ENCODE measurements at places on chromosomes 1 and 21.

GRCh38 chr1:167681451-167682098, 40.2 kb upstream of the MPZL1 start:
- no peak for DNase-seq

- DNase-seq, result no peak
Observed at GRCh38 chr1:55833529-55834091, 618.4 kb upstream of the USP24 start.

GRCh38 chr21:29697555-29698193, 242.1 kb downstream of the GRIK1 start:
- DNase-seq, result no peak

- no peak for DNase-seq
Observed at GRCh38 chr1:183697814-183698590, 44.9 kb upstream of the APOBEC4 start.

DNA sequence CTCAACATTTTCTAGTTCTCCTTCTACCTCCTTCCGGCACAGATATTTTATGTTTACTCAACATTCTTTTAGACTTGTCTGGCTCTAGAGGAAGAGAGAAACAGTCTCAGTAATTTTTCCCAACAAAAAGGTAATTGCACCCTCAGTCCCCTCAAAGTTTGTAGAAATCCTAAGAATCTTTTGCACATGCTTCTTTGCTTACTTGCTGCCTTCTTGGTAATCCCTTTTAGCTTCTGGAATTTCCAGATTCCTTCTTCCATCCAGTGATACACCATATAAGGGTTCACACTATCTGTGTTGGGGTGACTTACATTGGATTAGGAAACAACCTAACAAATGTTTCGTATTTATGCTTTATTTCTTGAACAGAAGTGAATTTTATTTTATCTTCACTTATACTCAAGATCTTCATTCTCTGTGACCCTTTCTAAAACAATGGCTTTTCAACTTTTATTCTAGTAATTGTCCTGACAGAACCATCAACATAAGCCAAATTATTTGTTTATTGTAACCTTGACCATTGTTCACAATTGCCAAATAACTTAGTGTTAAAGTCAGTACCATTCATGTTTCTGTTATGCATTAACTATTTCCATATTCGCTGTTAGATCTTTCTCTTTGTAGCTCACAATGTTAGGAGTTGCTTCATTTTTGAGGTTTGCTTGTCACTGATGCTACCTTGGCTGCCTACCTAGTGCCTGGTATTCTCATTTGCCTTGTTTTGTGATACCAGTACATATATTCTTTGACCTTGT, 238.1 kb downstream of the HMCN1 start:
- no peak for DNase-seq

DNA sequence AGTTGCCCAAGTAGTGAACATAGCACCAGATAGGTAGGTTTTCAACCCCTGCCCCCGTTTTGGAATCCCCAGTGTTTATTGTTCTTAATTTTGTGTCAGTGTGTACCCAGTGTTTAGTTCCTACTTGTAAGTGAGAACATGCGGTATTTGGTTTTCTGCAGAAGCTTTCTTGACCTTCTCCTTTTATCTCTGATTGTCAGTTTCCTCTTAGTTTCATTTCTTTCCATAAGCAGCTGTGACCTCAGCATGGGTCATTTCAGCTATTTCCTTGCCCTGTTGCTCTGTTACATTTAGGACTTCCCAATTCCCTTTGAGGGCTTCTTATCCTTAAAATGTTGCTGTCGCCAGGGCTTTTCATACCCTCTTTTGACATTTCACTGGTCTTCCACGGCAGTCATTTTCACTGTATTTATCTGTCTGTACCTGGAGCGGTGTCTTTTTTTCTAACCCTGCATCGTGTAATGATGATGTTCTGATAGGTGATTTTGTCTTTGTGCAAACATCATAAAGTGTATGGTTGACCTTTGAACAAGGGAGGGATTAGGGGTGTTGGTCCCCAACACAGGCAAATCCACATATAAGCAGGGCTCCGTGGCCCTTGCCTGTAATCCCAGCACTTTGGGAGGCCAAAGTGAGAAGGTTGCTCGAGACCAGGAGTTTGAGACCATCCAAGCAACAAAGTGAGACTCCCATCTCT, 15.0 kb downstream of the ITSN1 start:
- DNase-seq, result no peak

- DNase-seq, result no peak
Observed at GRCh38 chr1:184407816-184408510, 21.1 kb downstream of the C1orf21 start.

GRCh38 chr1:81731989-81732388, 68.7 kb upstream of the ADGRL2 start:
- DNase-seq, result no peak

GRCh38 chr1:151156515-151156819, at the start of gene TNFAIP8L2:
TSS of gene TNFAIP8L2 (plus strand) at chr1:151156649. CDS start at chr1:151158698, 2,049 bp downstream.
- DNase-seq, result no peak

- no peak for DNase-seq
Observed at GRCh38 chr1:20530901-20531300, 21.5 kb upstream of the FAM43B start.

GRCh38 chr21:24729568-24729967, 877.7 kb downstream of the MRPL39 start:
- no peak for DNase-seq

DNA sequence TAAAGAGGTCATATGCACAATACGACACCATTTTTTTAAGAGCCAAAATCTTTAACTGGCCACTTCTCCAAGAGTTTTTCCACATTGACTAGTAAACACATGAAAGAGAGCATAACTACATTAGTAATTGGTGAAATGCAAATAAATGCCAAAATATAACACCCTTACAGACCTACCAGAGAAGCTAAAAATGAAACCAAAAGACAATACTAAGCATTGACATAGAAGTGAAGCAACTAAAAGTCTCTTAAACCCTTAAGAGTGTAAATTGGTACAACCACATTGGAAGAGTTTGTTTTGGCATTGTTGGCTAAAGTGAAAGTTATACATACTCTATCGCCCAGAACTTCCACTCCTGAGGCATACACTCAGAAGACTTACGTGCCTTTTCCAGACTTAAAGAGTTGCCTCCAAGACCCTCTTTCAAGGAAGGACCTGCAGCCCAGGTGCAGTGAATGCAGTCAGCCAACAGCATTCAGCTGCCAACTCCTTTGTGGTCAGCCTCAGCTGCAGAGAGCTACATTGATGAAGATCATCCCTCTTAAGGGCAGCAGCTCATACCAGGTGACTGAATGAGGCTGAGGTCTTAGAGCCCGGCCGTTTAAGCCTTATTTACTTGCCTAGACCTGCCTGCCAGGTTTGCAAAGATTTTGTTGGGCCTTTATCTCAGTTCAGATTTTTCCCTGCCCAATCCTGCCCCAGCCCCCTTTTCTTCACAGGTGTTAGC, 839.1 kb upstream of the ADGRL2 start:
- DNase-seq, result no peak

GRCh38 chr1:12078938-12079861, 16.1 kb downstream of the TNFRSF8 start:
- peak; percentile 43 for DNase-seq

DNA sequence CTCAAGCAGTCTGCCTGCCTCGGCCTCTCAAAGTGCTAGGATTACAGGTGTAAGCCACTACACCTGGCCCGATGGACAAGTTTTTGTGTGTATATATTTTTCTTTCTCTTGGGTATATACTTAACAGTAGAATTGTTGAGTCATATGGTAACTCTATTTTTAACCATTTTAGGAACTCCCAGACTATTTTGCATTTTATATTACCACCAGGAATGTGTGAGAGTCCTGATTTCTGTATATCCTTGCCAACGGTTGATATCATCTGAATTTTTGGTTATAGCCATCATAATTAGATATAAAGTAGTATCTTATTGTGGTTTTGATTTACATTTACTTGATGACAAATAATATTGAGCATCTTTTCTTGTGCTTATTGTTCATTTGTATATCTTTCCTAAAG, 20.7 kb downstream of the FNBP1L start:
- DNase-seq, result no peak

DNA sequence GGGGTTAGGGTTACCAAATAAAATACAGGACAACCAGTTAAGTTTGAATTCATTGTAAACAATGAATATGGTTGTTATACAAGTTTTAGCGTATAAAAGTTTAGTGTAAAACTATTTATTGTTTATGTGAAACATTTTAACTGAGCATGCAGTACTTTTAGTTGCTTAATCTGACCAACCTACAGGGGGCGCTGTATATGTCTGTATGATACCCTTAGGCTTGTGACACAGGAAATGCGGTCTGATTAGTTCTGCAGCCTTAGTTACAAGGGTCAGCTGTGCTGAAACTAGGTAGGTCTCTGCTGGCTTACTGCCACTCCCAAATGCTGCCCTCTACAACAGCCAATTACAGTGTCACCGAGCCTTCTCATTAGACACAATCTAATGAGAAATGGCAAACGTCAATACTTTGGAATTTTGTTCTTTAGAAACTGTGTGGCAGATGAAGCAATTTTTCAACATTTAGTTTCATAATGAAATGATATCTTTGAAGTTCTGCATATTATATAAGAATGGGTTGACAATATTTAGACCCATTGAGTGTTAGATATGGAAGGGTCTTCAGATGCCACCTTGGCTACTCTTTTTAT, 56.2 kb downstream of the NTNG1 start:
- no peak for DNase-seq

DNA sequence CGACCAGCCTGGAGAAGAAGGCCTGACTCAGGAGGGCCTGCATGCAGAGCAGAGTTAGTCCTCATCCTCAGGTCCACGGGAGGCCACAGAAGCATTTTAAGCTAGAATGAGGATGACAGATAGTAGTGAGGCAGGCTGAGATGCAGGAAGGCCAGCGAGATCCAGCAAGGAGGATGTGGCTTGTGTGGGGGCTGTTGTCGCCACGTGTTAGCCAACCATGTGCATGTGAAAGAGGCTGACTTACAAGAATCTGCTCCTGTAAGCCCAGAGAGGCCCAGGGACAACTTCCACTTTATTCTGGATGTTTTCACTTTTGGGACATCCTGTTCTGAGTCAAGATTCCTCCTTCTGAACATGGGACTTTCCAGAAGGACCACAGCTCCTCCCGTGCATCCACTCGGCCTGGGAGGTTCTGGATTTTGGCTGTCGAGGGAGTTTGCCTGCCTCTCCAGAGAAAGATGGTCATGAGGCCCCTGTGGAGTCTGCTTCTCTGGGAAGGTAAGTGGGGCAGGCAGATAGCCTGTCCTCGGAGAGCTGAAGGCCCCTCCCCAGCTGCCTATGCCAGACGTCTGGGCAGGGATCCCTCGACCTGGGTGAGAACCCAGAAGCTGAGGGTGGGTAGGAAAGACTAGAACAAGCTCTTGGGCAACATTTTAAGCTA, at the start of gene SLAMF8:
Gene SLAMF8 (plus strand): TSS at position 433 of the 661 bp plus-strand sequence. CDS start 26 bp downstream, at position 459.
- DNase-seq, result no peak

GRCh38 chr21:15494481-15494880, 235.3 kb upstream of the USP25 start:
- no peak for DNase-seq

- no peak for DNase-seq
Observed at GRCh38 chr1:228527596-228527995, 40.4 kb downstream of the RNF187 start.

DNA sequence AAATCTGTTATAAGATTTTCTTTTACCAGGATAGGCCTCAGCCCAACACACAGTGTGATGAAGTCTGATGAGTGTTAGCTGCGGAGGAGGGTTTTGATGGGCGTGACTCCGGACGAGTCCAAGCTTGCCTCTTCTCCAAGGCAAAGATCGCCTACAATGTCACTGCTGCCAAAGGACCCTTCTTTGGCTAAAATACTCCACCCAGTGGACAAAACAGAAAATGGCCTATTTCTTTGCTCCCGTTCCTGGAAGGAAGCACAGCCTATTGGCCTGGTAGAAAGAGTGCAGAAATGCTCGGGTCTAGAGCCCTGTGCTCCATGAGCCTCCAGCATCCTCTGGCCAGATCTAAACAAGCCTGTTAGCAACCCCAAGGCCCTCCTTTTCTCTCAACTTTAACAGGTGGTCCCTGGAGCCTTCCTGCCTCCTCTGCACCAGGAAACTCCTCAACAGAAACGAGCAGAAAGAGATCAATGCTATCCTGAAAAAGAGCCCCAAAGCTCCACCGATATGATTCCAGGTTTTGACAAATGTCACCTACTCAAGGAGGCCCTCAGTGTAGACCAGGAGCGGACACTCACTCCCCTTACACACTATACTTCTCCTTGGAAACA, 3.4 kb upstream of the CASQ2 start:
- peak; percentile 47 for DNase-seq

GRCh38 chr1:213783893-213784292, 203.9 kb upstream of the PROX1 start:
- no peak for DNase-seq

DNA sequence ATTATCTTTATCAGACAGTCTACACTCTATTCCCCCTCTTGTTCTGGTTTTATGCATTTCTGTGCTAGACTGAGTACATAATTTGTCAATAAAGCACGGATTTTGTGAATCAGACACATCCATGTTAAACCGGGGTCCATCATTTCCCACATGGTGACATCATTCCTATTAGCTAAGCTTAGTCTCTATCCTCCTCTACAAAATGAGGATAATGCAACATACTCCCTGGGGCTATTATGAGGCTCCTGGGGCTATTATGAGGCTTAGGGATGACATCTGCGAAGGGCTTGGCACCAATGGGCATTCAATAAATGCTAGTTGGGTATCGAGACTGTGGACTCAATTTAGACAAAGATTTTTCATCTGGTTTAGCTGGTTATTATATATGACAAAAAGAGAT, 25.1 kb upstream of the APP start:
- no peak for DNase-seq

DNA sequence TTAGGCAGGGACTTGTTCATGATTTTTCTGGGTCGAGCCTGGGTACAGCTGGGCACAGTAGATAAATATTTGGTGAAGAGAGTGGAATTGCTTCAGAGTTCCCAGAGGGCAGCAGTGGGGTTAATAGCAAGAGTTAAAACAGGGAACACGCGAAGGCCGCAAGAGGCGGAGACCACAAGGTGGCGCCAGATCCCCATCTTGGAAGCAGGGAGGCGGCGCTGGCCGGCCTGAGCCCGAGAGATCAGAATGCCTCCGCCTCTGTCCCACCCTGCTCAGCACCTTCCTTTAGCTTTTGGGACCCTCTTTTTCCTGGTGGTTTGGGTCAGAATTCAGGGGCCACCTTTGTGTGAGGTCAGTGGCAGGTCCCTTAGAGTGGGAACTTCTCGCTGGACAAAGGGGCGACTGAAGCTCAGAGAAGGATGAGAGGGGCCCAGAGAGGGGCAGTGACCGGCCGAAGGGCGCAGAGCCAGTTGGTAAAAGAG, 6.5 kb upstream of the PADI2 start:
- peak; percentile 74 for DNase-seq
